Amniotic stem cell (primary cell): ENCODE measurements at places on chromosomes 11 and 22.

DNA sequence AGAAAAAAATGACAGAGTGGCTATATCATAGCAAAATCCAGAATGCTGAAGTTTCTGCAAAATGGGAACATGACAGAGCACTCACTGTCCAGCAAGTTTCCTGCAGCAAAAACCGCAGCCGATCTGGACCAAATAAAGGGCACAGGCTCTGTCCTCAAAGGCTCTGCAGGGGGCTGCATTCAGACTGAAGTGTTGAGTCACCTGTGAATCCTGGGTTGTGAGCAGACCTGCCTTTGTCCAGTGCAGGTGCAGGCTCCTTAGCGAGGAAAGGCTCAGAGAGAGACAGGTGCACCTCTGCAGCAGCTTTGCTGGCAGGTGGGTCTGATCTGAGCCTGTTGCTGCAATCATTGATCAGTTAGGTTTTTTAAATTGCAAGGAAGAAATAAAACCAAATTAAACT, 29.3 kb upstream of the NFAM1 start:
- DNase-seq = no peak

DNA sequence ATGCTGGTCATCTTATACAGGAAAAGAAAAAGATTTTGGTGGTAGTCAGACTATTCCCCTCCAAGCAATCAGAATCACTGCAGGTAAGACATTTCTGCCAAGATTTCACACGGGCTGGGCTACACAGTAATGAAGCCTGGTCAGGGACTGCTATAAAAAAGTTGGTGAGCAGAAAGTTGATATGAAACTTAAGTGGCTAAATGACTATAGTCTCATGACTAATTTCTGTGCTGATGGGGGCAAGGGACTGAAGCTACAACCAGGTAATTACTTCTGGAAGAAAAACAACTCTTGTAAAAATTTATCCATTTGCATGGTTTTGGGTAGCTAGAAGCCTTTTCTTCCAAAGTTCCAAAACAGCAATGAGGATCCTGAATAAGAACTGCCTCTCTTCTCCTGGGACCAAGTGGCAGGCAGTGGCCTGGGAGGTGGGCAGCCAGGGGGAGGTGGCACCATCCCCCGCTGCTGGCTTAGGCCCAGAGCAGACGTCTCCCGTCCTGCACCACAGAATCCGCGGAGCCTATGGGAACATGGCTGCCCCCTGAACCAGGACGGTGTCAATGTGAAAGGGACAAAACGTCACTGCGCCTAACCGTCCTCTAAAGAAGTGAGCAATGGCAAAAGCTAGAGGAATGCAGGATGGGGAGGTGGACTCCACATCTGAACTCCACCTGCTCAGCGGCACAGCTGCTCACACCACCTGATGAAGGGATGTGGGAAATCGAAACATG, 122.6 kb upstream of the LMO1 start:
- DNase-seq = no peak

GRCh38 chr11:47589584-47589976, 3.1 kb downstream of the FAM180B start:
- no peak for DNase-seq

DNA sequence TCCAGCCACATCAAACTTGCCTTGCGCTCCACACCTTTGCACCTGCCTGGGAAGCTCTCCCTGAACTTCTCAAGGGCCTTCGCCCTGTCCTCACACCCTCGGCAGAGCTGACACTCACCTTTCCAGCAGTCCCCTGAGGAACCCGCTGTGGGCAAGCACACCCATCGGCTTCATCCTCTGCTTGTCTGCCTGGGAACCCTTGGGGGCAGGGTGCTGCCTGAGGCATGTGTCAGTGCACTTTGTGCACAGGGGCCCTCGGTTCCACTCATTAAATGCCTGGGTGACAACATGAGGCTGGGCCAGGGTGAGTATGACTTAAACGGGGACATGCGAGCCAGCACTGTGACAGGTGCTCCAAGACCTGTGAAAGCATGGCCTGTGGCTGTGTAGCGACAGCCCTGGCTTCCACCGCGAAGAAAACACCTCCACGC, 2.6 kb upstream of the LRFN4 start:
- no peak for DNase-seq

DNA sequence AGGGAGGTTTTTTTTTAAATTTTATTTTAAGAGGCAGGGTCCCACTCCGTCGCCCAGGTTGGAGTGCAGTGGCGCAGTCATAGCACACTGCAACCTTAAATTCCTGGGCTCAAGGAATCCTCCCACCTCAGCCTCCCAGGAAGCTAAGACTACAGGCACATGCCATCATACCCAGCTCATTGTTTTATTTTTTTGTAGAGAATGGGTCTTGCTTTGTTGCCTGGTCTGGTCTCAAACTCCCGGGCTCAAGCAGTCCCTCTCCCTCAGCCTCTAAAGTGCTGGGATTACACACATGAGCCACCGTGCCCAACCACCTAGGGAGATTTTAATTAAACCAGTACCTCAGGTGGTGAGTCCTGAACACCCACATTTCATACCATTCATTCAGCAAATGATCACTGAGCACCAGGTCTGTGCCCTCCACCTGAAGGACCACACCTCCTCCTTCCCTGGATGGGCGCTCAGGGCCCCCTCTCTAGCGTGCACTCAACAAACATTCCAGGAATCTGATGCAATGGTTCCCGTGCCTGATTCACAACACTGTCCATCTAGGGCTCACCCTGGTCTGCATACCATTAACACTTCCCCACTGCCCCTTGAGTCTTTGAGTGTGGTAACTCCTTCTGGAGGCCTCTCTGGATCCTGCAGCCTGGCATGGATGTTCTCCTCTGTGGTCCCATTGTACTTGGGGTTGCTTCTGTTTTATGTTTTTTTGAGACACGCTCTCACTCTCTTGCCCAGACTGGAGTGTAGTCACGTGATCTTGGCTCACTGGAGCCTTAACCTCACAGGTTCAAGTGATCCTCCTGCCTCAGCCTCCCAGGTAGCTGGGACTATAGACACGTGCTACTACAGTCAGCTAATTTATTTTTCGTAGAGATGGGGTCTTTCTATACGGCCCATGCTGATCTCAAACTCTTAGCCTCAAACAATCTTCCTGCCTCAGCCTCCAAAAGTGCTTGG, 9.6 kb upstream of the MYH9 start:
- no peak for DNase-seq

- peak; percentile 78 for DNase-seq
Observed at GRCh38 chr11:103609117-103610066, 427.0 kb upstream of the DDI1 start.

- DNase-seq = peak; percentile 67
Observed at GRCh38 chr11:11931461-11932055, 76.9 kb downstream of the DKK3 start.
